Endothelial cell of umbilical vein (primary cell): ENCODE measurements at places on chromosomes 3 and 15. TPM values are rescaled to one million over a fixed set of nuclear protein-coding genes. Genes with fewer than 3 reads are reported as not detected.

- H3K4me3 ChIP-seq: no peak overlapping the region
- no peaks in the 10 kb centered on the region for H3K4me1 ChIP-seq
- no peak for DNase-seq
- no peak overlapping the region for H3K27ac ChIP-seq
- no peaks in the 10 kb centered on the region for H3K36me3 ChIP-seq
Observed at GRCh38 chr3:35633332-35634124, 5.8 kb upstream of the ARPP21 start.

DNA sequence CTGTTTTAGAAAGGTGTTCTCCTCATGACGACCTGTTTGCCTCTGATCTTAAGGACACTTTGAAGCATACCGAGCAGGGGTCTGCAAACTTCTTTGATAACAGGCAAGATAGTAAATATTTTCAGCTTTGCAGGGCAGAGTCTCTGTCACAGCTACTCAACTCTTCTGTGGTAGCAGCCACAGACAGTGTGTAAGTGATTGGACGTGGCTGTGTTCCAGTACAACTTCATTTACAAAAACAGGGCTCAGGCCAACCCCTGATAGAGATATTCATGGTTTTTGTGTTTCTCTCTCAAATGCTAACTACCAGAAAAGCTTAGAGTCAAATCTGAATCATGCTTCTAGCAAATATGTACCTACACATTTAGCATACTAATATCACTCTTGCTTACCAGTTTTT is 51.5 kb downstream of the TGFBR2 start:
- peaks cover 97% of the 10 kb centered on the region for H3K4me1 ChIP-seq
- peak overlapping the region; percentile 98 for H3K27ac ChIP-seq
- no peak for DNase-seq

The PRC1 gene
- 171 and 185 TPM in 2 replicates for total RNA-seq

DNA sequence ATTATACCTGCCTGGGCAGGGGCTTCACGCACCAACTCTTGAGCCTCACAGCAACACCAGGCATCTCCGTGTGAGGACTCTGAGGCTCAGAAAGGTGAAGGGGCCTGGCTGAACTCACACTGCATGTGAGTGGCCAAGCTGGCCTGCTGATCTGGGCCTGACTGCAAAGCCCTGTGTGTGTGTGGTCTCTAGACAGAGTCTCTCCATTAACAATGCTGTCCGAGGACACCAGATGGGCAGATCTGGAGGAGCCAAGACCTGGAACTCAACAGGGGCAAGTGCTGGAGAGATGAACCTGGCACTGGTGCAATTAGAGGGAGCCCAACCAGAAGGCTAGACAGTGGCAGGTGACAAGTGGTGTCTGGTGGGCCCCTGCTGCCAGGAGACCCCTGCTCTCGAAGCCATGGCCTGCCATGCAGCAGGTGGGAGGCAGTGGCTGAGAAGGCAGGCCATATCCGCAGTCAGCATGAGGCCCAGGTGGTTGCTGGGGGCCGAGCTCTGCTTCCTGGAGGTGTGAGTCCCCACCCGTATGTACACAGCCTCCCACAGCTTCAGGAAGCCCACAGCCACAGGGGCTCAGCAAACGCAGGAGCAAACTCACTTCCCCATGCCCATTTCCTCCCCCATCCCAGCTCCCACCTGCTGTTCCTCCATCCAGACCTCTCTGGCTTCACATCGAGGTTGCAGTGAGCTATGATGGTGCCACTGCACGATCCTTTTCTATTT is 39.0 kb downstream of the CYP11A1 start:
- H3K36me3 ChIP-seq: no peaks in the 10 kb centered on the region
- no peak overlapping the region for H3K27ac ChIP-seq
- no peaks in the 10 kb centered on the region for H3K4me1 ChIP-seq

DNA sequence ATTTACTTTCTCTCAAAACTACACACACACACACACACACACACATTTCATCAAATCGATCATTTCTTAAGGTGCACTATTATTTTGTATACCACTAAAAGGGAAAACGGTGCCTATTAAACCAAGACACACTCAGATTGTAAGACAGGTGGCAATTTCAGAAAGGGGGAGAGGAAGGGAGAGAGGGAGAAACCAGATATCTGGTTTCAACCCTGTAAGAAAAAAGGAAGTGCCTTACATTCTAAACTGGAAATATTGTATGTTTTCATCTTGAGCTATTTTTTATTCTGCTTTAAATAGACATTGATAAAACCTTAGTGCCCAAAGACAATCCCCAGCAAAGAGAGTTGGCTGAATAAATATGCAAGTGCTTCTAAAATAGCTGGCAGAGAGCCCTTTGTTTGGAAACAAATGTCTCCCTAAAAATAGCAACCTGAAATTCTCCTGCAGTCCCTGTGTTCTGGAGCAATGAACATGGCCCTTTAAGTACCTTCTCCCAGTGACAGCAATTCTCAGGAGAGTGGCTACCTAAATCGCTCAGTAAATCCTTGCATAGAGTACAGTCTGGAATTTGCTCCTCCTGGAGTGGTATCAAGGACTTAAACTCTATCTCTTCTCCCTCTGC is 85.7 kb downstream of the RARB start:
- no peak overlapping the region for H3K4me3 ChIP-seq
- H3K4me1 ChIP-seq: peaks cover 15% of the 10 kb centered on the region
- peak; percentile 61 for DNase-seq

GRCh38 chr3:146130881-146131371 is 30.1 kb downstream of the PLOD2 start:
- no peak overlapping the region for H3K4me3 ChIP-seq
- no peaks in the 10 kb centered on the region for H3K27me3 ChIP-seq
- DNase-seq: no peak

- no peak overlapping the region for H3K27ac ChIP-seq
- no peak overlapping the region for H3K4me3 ChIP-seq
- DNase-seq: no peak
- peaks cover 3% of the 10 kb centered on the region for H3K27me3 ChIP-seq
- no peaks in the 10 kb centered on the region for H3K4me1 ChIP-seq
Observed at GRCh38 chr15:85849946-85850345, 55.2 kb upstream of the KLHL25 start.

The TASOR gene
- 44.5 TPM in 2 replicates for total RNA-seq

The NDN gene
- 19.0 and 19.2 TPM in 2 replicates for total RNA-seq

The ITIH3 gene
- total RNA-seq: not detected in 2 replicates

- no peak for DNase-seq
- H3K27me3 ChIP-seq: peaks cover 4% of the 10 kb centered on the region
- H3K4me1 ChIP-seq: no peaks in the 10 kb centered on the region
- H3K36me3 ChIP-seq: no peaks in the 10 kb centered on the region
Observed at GRCh38 chr3:114294940-114295480, 1.2 kb downstream of the TIGIT start.

The OR5K2 gene
- not detected in 2 replicates for total RNA-seq

The PLA2G4D gene
- total RNA-seq: not detected in 2 replicates

GRCh38 chr3:16392717-16393116 is 120.8 kb downstream of the RFTN1 start:
- no peaks in the 10 kb centered on the region for H3K27me3 ChIP-seq
- H3K36me3 ChIP-seq: no peaks in the 10 kb centered on the region
- DNase-seq: no peak
- no peaks in the 10 kb centered on the region for H3K4me1 ChIP-seq
- H3K4me3 ChIP-seq: no peak overlapping the region
- no peak overlapping the region for H3K27ac ChIP-seq

DNA sequence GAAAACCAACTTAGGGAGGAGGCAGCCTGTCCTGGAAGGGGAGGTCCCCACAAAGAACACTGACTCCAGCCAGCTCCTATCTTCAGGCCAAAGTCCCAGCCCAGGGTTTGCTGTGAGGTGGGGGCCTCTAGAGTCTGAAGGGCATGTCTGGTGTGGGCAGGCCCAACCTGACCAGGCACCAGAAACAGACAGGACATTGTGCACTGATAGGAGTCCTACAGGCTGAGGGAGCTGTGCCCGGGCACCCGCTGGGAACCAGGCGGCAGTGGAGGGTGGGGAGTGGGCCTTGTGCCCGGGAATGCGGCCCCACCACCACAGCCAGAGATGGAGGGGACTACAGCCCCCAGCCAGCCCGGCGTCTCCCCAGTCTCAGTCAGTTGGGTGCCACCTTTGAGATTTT is 161.4 kb downstream of the WNT7A start:
- H3K27me3 ChIP-seq: no peaks in the 10 kb centered on the region
- no peak for DNase-seq
- no peak overlapping the region for H3K27ac ChIP-seq

DNA sequence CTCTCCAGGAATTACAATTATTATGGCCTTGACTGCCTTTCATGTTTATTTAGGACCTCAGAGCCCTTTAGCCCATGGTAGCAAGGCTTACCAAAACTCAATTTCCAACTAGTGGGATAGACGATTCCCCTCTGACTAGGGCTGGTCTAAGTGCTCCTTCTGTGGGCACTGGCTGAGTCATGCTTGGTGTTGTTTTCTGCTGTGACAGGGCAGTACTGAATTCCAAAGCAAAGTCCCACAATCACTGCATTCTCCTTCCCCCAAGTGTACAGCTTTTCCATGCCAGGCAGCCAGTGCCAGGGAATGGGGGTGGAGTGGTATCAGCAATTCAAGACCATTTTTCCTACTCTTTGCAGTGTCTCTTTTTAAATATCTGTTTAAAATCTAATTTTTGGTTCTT is 509.0 kb upstream of the NECTIN3 start:
- no peaks in the 10 kb centered on the region for H3K4me1 ChIP-seq
- H3K36me3 ChIP-seq: no peaks in the 10 kb centered on the region
- no peak overlapping the region for H3K4me3 ChIP-seq
- H3K27me3 ChIP-seq: no peaks in the 10 kb centered on the region

The ZKSCAN7 gene
- total RNA-seq: 0.95 and 1.9 TPM in 2 replicates

The NPAP1 gene
- total RNA-seq: not detected in 2 replicates

The FBXW12 gene
- total RNA-seq: not detected in 2 replicates

The TUSC7 gene
- not detected in 2 replicates for total RNA-seq

The CCDC71 gene
- total RNA-seq: 20.3 and 23.5 TPM in 2 replicates

The FANCD2OS gene
- not detected in 2 replicates for total RNA-seq

GRCh38 chr15:45376300-45376928 is 1.9 kb downstream of the GATM start:
- peaks cover 13% of the 10 kb centered on the region for H3K4me1 ChIP-seq
- H3K4me3 ChIP-seq: no peak overlapping the region
- H3K27me3 ChIP-seq: peaks cover 42% of the 10 kb centered on the region
- DNase-seq: no peak
- H3K36me3 ChIP-seq: no peaks in the 10 kb centered on the region

The CHRNB4 gene
- total RNA-seq: not detected in 2 replicates

GRCh38 chr3:71778353-71778752 is 6.6 kb downstream of the PROK2 start:
- peaks cover 45% of the 10 kb centered on the region for H3K27me3 ChIP-seq
- H3K27ac ChIP-seq: no peak overlapping the region
- H3K4me1 ChIP-seq: no peaks in the 10 kb centered on the region

GRCh38 chr3:707041-707440 is 385.8 kb upstream of the CNTN6 start:
- no peaks in the 10 kb centered on the region for H3K36me3 ChIP-seq
- H3K4me1 ChIP-seq: no peaks in the 10 kb centered on the region
- H3K4me3 ChIP-seq: no peak overlapping the region

DNA sequence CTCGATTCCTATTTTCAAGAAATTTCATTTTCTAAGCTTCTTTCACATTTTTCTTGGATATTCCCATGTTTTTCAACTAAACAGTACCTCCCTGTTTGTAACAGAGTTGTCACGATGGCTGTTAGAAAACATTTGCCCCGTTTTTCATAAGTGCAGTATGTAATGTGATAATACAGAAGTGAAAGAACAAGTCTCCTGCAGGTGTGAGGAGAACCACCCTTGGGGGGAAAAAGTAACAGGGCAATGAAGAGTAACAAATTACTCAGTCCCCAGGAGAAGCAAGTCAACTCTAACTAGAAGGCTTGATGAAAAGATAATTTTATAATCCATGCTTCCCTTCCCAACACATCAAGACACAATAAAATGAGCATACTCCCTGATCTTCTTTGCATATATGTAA is 493.3 kb downstream of the FOXP1 start:
- H3K27ac ChIP-seq: no peak overlapping the region
- no peaks in the 10 kb centered on the region for H3K27me3 ChIP-seq
- DNase-seq: no peak
- no peaks in the 10 kb centered on the region for H3K36me3 ChIP-seq
- no peak overlapping the region for H3K4me3 ChIP-seq
- peaks cover 15% of the 10 kb centered on the region for H3K4me1 ChIP-seq

GRCh38 chr15:49624056-49624455 is 3.2 kb downstream of the DTWD1 start:
- peaks cover 8% of the 10 kb centered on the region for H3K36me3 ChIP-seq
- no peaks in the 10 kb centered on the region for H3K27me3 ChIP-seq
- no peak overlapping the region for H3K4me3 ChIP-seq
- no peak for DNase-seq
- no peak overlapping the region for H3K27ac ChIP-seq

- H3K4me1 ChIP-seq: no peaks in the 10 kb centered on the region
- no peaks in the 10 kb centered on the region for H3K27me3 ChIP-seq
- H3K4me3 ChIP-seq: no peak overlapping the region
- H3K36me3 ChIP-seq: no peaks in the 10 kb centered on the region
Observed at GRCh38 chr3:72550582-72551262, 297.5 kb downstream of the SHQ1 start.

GRCh38 chr3:185488465-185488864 is 10.4 kb downstream of the TMEM41A start:
- peaks cover under 1% of the 10 kb centered on the region for H3K4me1 ChIP-seq
- DNase-seq: no peak
- no peak overlapping the region for H3K27ac ChIP-seq
- H3K4me3 ChIP-seq: no peak overlapping the region

The ARRDC4 gene
- total RNA-seq: 0.97 and 2.5 TPM in 2 replicates

DNA sequence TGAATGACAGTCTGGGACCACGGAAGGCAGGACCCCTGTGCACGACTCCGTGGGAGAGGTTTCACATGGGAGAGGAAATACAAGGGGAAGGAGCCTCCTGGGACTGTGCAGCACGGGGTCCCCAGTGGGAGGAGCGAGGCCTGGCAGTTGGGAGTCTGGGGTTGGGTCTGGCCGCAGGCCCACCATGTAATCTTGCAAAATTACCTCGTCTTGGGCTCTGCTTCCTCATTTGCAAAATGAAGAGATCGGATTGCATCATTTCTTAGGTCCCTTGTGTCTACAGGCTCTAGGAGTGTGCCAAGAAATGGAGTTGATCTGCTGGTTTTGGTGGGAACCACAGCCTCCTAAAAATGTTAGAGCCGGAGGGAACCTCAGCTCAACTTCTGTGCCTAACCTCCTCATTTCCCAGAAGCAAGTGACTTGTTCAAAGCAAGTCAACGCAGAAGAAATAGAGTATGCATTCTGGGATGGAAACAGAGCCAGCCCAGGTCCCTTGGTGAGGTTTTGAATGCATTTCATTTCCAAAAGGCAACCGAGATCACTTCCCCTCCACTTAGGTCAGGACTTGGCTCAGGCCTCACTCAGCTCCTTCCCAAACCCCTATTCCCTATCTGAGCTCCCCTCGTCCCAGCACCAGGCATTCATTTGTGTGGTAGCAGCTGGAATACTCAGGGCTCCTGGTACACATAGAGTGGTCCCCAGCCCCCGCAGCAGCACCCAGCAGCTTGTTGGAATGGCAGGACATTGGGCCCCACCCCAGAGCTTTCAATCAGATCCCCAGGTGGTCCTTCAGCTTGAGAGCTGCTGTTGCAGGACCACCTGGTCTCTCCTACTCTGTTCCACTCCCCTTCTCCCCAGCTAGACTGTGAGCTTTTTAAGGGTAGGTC is 267.7 kb downstream of the XXYLT1 start:
- H3K4me3 ChIP-seq: no peak overlapping the region
- no peaks in the 10 kb centered on the region for H3K27me3 ChIP-seq
- H3K27ac ChIP-seq: no peak overlapping the region
- H3K36me3 ChIP-seq: no peaks in the 10 kb centered on the region
